Effector memory CD8-positive, alpha-beta T cell (primary cell): ENCODE measurements at places on chromosomes 6 and 20.
A peak's percentile ranks its signal among the peaks of the same experiment; 100 is the strongest.

- no peak for DNase-seq
- peaks cover 85% of the 10 kb centered on the region for H3K27me3 ChIP-seq
- peaks cover 8% of the 10 kb centered on the region for H3K4me1 ChIP-seq
- no peak overlapping the region for H3K4me3 ChIP-seq
- no peaks in the 10 kb centered on the region for H3K36me3 ChIP-seq
Observed at GRCh38 chr6:27617700-27618689, 145.1 kb upstream of the ZNF184 start.

DNA sequence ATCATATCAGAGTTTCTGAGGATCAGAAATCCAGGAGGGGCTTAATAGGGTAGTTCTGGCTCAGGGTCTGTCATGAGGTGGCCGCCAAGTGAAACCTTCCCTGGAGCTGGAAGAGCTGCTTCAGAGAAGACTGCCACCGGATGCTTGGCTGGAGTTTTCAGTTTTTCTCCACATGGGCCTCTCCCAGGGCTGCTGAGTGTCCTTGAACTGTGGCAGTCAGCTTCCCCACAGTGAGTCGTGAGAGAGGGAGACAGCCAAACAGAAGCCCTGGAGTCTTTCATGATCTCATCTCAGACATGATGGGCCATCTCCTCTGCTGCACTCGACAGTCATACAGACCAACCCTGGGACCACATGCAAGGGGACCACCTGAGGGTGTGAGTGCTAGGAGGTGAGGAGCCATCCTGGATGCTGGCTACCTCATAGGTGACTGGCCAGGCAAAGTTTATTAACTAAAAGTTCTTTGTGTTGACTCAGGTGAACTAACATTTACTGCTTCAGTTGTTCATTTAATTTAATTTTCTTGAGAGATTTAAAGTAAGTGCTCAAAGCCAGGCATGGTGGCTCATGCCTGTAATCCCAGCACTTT, 71.5 kb downstream of the SHLD1 start:
- DNase-seq = no peak
- peaks cover 3% of the 10 kb centered on the region for H3K36me3 ChIP-seq
- no peak overlapping the region for H3K27ac ChIP-seq
- H3K4me3 ChIP-seq = no peak overlapping the region
- H3K4me1 ChIP-seq = peaks cover 19% of the 10 kb centered on the region
- no peaks in the 10 kb centered on the region for H3K27me3 ChIP-seq

GRCh38 chr6:99151634-99152346, 197.7 kb downstream of the FAXC start:
- no peak for DNase-seq
- H3K27me3 ChIP-seq = peaks cover 27% of the 10 kb centered on the region
- no peaks in the 10 kb centered on the region for H3K4me1 ChIP-seq

GRCh38 chr20:16528078-16528477, 45.2 kb downstream of the KIF16B start:
- no peak overlapping the region for H3K27ac ChIP-seq
- no peak overlapping the region for H3K4me3 ChIP-seq
- H3K4me1 ChIP-seq = peaks cover 3% of the 10 kb centered on the region
- no peak for DNase-seq
- peaks cover 2% of the 10 kb centered on the region for H3K36me3 ChIP-seq

GRCh38 chr6:7446619-7447325, 57.2 kb downstream of the RIOK1 start:
- H3K4me3 ChIP-seq = no peak overlapping the region
- peaks cover 35% of the 10 kb centered on the region for H3K27me3 ChIP-seq
- DNase-seq = no peak
- peaks cover 2% of the 10 kb centered on the region for H3K4me1 ChIP-seq
- H3K36me3 ChIP-seq = peaks cover 2% of the 10 kb centered on the region
- no peak overlapping the region for H3K27ac ChIP-seq

DNA sequence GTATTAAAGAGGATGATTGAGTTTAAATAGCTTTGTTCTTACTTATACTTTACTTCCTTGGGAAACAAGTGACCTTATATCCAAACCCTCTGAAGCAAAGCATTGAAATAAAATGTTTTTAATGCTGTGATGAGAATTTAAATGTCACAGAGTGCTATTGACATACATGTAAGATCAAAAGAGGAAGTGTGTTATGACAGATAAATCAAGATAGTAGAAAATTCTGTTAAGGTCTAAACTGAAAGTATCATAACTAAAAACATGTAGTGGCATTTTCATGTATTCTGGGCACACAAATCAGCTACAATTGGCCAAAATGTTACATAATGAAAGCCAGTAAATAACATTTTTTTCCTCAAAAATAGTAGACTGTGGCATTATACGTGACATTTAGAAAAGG, 318.0 kb downstream of the GRIK2 start:
- no peaks in the 10 kb centered on the region for H3K36me3 ChIP-seq
- H3K4me3 ChIP-seq = no peak overlapping the region
- DNase-seq = no peak
- H3K4me1 ChIP-seq = no peaks in the 10 kb centered on the region
- no peak overlapping the region for H3K27ac ChIP-seq
- H3K27me3 ChIP-seq = no peaks in the 10 kb centered on the region

- H3K36me3 ChIP-seq = no peaks in the 10 kb centered on the region
- H3K27ac ChIP-seq = no peak overlapping the region
- DNase-seq = no peak
- no peak overlapping the region for H3K4me3 ChIP-seq
- H3K27me3 ChIP-seq = no peaks in the 10 kb centered on the region
Observed at GRCh38 chr6:140641412-140641811, 1267.0 kb upstream of the CITED2 start.

GRCh38 chr20:1263853-1264252, 2.2 kb upstream of the SNPH start:
- peaks cover 4% of the 10 kb centered on the region for H3K36me3 ChIP-seq
- DNase-seq = no peak
- no peak overlapping the region for H3K4me3 ChIP-seq
- no peak overlapping the region for H3K27ac ChIP-seq
- H3K4me1 ChIP-seq = peaks cover 19% of the 10 kb centered on the region
- H3K27me3 ChIP-seq = no peaks in the 10 kb centered on the region

DNA sequence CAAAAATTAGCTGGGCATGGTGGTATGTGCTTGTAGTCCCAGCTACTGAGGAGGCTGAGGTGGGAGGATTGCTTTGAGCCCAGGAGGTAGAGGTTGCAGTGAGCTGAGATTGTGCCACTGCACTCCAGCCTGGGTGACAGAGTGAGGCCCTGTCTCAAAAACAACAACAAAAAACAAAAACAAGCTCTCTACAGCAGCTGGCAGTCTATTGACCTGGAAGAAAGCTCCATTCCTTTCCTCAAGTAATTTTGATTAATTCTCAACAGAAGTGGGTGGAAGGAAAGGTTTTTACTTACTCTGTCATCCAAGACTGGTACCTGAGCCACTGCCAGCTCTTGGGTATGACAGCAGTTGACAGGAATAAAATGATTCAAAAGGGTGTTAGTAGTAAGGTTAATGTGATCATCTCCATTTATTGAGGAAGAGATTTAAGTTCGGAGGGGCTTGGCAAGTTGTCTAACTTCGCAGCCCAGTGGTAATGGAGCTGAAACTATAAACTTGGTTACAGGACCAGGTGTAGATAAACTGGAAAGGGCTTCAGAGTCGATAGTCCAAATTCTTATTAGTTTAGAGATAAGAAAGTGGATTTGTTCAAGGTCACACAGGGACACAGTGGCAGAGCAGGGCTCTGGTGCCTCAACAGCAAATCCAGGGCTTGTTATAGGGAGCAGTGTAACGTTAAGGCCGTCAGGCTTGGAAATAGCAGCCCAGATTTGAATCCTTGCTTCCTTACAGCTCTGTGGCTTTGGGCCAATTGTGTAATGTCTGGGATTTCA, 14.8 kb downstream of the SRSF3 start:
- no peak for DNase-seq
- H3K36me3 ChIP-seq = peaks cover 99% of the 10 kb centered on the region
- H3K27me3 ChIP-seq = no peaks in the 10 kb centered on the region
- peaks cover 45% of the 10 kb centered on the region for H3K4me1 ChIP-seq

DNA sequence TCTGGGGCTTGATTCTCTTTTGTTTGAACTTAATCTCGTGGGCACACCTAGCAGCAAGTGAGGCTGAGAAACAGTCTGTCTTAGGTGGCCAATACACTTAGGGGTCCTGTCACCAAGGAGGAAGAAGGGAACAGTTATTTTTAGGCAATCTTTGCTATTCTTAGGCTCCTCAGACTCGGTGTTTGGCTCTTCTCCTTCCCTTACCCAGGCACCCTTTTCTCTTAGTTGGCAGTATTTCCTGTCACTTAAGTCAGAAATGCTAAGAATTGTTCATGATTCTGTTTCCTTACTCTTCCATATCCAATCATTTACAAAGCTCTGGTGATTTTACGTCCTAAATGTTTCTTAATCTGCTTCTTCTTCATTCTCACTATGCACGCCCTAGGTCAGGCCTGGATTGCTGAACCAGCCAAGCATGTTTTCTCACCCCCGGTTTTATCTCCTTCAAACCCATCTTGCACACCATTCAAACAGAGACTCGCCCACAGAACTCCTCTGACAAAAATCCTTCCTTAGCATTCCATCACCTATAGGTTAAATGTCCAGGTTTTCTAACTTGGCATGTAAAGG, 45.2 kb upstream of the TMEM217 start:
- H3K27ac ChIP-seq = peak overlapping the region; percentile 50
- peaks cover 25% of the 10 kb centered on the region for H3K36me3 ChIP-seq
- H3K4me3 ChIP-seq = no peak overlapping the region
- H3K4me1 ChIP-seq = no peaks in the 10 kb centered on the region
- no peaks in the 10 kb centered on the region for H3K27me3 ChIP-seq

- H3K36me3 ChIP-seq = no peaks in the 10 kb centered on the region
- no peak overlapping the region for H3K27ac ChIP-seq
- no peaks in the 10 kb centered on the region for H3K4me1 ChIP-seq
- no peak for DNase-seq
Observed at GRCh38 chr6:53391170-53391569, 42.4 kb upstream of the ELOVL5 start.

GRCh38 chr20:53870426-53871315, 199.7 kb downstream of the BCAS1 start:
- no peaks in the 10 kb centered on the region for H3K27me3 ChIP-seq
- H3K36me3 ChIP-seq = peaks cover 21% of the 10 kb centered on the region
- DNase-seq = no peak
- no peak overlapping the region for H3K4me3 ChIP-seq
- H3K4me1 ChIP-seq = peaks cover 51% of the 10 kb centered on the region

DNA sequence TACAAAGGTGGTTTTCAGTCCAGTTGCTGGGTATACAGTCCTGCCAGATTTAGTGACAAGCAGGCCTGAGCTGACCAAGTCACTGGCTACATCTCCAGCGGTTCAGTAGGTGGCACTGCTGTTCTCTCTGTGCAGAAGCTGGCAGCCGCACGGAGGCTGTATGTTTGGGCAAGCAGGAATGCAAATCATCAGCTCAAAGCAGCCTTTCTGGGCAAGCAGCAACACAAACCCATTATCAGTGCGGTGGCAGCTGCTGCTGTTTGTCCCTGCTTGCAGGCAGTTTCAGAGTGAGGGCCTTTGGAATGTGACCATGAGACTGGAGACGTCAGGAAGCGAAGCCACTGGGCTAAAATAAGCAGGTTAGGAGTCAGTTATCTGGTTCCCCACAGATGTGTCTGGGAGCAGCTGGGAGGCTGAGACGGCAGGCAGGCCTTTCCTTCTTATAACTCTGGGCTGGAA, 72.5 kb downstream of the TXLNB start:
- H3K27ac ChIP-seq = peak overlapping the region; percentile 7
- DNase-seq = peak; percentile 48
- peak overlapping the region; percentile 53 for H3K4me3 ChIP-seq
- peaks cover 9% of the 10 kb centered on the region for H3K4me1 ChIP-seq
- H3K27me3 ChIP-seq = no peaks in the 10 kb centered on the region
- H3K36me3 ChIP-seq = no peaks in the 10 kb centered on the region

DNA sequence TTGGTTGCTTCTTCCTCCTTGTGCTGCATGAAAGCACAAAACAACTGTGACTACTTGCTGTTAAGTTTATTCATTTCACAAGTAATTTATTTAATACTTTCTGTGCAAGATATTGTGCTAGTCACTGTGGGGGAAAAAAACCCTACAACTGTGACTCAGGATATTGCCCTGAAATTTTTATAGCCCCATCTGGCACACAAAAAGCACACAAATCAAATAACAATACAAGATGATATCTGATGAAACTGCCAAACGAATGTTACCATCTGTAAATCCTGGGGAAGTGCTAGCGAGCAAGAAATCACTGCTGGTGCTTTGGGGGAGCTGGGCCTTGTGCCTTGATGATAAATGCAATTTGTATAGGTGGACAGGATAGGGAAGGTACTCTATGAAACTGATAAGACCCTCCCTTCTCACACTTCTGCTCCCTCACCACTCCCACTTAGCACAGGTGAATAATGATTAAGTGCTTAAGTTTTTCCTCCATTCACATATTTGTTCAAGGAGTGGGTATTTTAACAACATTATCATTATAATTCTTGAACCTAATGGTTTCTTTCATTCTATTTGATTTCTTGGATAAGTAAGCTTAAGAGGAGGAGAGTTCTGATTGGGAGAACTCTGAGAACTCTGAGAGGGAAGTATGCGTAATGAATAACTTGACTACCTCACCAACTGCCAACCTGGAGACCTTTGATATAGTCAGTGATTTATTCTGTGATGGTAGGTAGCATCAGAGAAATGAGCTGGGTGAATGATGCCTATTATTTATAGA, 115.3 kb downstream of the RTN4IP1 start:
- H3K27ac ChIP-seq = peak overlapping the region; percentile 94
- H3K4me1 ChIP-seq = peaks cover 64% of the 10 kb centered on the region
- peak overlapping the region; percentile 97 for H3K4me3 ChIP-seq
- H3K36me3 ChIP-seq = peaks cover 18% of the 10 kb centered on the region

DNA sequence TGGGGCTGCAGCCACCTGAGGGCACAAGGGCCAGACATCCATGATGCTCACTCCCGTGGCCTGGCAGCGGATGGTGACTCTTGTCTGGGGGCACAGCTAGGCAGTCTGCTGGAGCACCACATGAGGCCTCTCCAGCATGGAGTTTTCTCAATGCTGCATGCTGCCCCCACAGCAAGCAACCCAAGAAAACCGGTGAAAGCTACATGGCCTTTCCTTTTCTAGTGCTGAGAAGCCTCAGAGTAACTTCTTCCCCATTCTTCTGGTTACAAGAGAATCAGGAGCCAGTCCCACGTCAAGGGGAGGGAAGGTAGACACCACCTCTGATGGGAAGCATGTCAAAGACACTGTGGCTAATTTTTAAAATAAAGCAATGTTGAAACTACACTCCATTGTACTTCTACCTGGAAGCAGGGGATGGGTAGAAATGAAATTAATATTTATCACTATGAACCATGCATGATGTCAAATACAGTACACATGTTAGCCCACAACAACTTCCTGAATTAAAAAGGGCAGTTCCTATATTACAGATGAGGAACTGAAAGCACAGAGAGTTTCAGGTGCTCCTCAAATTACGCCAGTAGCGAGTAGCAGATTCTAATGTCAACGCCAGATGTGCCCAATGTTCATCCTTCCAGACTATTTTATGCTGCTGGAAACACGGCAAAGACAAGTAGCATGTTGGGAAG, 101.5 kb downstream of the LAMP5 start:
- no peak overlapping the region for H3K4me3 ChIP-seq
- peaks cover 5% of the 10 kb centered on the region for H3K27me3 ChIP-seq
- H3K36me3 ChIP-seq = no peaks in the 10 kb centered on the region
- H3K4me1 ChIP-seq = no peaks in the 10 kb centered on the region
- DNase-seq = no peak

GRCh38 chr6:39021041-39021440, 27.5 kb upstream of the GLP1R start:
- DNase-seq = no peak
- no peaks in the 10 kb centered on the region for H3K4me1 ChIP-seq
- H3K4me3 ChIP-seq = no peak overlapping the region

GRCh38 chr6:45477790-45478189, 100.1 kb upstream of the SUPT3H start:
- H3K27me3 ChIP-seq = no peaks in the 10 kb centered on the region
- H3K36me3 ChIP-seq = no peaks in the 10 kb centered on the region
- no peak overlapping the region for H3K4me3 ChIP-seq
